ENCODE measurements at places on chromosomes 3 and 15.

DNA sequence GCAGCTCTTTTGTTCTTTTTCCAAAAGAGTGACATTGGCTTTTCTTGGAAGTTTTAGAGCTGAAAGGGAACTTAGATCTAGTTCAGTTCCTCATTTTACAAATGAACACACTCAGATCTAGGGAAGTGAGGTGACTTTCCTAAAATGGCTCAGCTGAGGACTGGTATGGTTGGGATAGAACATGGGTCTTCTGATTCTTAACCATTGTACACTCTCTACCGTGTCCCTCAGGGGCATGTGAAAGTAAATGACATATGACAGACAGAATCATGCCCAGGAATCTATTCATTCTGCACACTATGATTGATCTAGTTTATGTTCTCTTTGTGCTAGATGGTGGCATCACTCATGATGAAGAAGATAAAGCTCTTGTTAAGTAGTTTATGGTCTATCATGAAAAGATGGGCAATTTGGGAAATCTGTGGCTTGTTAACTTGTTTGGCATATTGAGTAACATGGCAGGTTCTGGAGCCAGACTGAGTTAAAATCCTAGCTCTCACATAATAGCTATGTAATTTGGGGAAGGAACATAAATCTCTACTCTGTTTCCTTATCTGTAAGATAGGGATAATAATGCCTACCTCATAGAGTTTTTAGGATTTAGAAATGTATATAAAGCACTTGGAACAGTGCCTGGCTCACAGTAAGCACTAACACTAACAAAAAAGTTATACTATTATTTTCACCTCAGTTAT is 30.9 kb downstream of the UBE2E1 start:
- no peak for DNase-seq

DNA sequence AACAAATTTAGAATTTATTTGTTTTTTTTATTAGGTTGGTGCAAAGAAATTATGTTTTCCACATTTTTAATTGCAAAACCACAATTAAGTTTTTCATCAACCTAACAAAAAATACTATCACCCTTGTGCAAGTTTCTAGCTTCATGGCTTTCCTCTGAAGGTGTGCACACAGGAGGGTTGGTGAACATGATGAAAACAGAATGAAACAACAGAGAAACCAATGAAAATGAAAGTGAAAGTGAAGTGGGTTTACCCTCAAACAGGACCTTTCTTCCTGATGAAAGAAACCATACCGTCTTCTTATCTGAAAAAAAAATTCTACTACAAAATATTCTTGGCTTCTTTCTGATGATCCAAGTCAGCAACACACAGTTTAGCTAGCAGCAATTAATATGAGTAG is 71.9 kb upstream of the FEZF2 start:
- no peak for DNase-seq

GRCh38 chr15:27990521-27991515 is 108.3 kb downstream of the OCA2 start:
- no peak for DNase-seq

- DNase-seq: no peak
These were observed 74.6 kb downstream of the UBE2E2 start for GRCh38 chr3:23277688-23278087.

All from stimulated activated CD8-positive, alpha-beta memory T cell treated with anti-CD3 and anti-CD28 coated beads, Interleukin-2, amount 100 ng/mL, for 1 hour (primary cell).